ENCODE measurements at places on chromosomes 5 and 9.
A peak's percentile ranks its signal among the peaks of the same experiment; 100 is the strongest.

GRCh38 chr5:58886315-58887207, 303.7 kb downstream of the RAB3C start:
- peak; percentile 7 for DNase-seq

DNA sequence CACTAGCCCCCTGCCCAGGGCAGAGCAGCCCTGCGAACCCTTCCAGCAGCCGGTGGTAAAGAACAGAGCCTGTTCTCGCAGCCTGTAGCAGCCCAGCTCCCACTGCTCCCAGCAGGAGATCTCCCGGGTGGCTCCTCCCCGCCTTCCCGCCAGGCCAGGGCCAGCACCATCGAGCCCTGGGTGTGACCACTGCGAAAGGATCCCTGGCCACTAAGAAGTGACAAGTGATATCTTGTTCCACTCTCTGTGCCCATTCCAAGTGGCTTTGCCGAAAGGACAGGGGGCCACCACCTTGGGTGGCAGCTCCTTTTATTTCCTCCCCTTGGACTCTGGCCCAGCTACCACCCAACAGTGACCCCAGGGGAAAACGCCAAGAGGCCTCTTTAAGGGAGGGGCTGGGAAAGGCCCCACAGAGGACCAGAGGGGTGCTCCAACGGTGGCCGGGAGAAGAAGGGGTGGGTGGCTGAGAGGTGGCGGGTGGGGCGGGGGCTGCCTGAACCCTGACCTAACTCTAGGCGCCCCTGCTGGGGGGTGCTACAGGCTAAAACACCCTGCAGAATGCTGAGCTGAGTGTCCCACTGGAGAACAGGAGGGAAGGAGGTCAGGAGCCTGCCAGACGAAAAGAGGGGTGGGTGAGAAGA, 1.6 kb downstream of the NACC2 start:
- no peak for DNase-seq

GRCh38 chr5:128904805-128905567, 60.3 kb upstream of the SLC27A6 start:
- DNase-seq: no peak

- DNase-seq: no peak
Observed at GRCh38 chr5:20360263-20360662, 372.3 kb upstream of the CDH18 start.

DNA sequence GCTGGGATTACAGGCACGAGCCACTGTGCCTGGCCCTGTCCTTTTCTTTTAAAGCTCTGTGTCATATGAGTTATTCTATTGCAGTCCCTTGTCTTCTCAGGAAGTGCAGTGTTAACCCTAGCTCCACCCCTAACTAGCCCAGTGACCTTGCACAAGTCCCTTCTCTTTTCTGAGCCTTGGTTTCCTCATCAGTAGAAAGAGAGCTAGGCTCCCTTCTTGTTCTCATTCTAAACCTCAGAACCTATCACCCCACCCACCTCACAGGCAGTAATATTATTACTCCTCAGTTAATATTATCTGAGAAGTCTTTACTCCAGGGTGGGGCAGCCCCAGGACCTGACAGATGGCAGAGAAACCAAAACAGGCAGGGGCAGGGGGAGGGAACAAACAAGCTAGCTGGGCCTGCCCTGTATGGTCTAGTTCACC, 7.2 kb downstream of the CYFIP2 start:
- no peak for DNase-seq

GRCh38 chr5:169920474-169920873, 59.8 kb downstream of the INSYN2B start:
- no peak for DNase-seq

DNA sequence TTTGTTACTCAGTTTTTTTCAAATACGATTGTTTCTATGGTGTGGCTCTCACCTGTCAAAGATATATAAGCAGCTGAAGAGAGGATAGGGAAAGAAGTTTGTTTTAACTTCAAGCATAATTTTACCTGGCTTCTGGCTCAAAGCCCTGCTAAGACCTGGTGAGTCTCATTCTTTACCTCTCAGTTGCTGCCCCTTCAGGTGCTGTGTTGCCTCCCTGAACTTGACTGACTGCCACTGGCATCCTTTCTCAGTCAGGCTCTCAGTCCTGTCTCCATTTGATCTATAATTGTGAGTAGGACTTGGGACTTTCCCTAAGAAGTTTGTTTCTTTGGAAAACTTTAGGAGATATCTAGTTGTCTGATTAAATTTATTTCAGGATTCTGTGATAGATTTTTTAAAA, 249.6 kb downstream of the IZUMO3 start:
- no peak for DNase-seq

GRCh38 chr9:99093492-99093791, 11.5 kb upstream of the TGFBR1 start:
- no peak for DNase-seq

GRCh38 chr5:150490754-150491153, 17.2 kb upstream of the NDST1 start:
- DNase-seq: no peak

DNA sequence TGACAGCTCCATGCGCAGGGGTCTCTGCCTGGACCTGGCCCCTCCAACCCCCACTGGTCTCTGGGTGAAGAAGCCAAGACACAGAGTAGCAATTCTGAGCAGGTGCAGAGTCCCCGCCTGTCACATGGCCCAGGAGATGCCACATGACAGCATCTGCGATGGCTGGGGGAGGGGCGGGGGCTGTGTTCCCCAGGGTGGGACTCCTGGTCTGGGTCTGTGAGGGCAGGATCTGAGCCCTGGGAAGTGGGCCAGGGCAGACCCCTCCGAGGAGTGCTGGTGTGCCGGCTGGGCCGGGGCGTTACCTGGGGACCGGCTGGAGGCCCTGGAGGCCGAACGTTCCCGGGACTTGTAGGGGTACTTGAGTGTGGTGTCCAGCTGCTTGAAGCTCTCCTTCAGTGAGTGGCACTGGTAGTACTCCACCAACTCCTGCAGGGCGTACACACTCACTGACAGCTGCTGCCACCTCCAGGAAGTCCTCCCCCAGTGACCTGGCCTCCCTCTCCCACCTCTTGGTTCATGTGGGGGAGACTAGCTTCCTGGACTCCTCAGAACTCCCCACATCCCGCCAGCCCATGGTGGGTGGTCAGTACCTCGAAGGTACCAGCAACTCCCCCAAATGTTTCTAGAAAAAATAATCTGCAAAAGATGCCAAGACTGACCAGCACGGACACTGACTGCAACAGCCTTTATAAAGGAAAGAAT, 32.1 kb upstream of the SARDH start:
- no peak for DNase-seq

GRCh38 chr5:13316176-13316575, 628.3 kb downstream of the DNAH5 start:
- no peak for DNase-seq

DNA sequence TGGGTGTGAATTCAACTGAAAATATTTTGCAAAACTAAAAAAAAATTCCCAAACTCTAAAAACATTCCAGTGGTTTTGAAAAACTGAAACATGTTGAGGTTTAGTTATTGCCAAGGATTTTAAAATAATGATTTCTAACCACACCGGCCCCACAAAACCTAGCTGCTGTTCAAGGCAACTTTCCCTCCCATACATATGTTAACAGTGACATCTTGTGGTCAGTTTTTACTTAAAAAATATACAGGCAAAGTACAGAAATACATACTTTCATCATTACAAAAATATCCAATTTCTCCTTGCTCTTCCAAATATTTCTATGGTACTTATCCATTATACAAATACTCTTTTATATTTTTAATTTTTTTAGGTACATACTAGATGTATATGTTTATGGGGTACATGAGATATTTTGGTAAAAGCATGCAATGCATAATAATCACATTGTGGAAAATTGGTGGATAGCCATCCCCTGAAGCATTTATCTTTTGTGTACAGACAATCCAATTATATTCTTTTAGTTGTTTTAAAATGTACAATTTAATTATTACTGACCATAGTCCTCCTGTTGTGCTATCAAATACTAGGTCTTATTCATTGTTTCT, 34.4 kb upstream of the MRPS30 start:
- no peak for DNase-seq

DNA sequence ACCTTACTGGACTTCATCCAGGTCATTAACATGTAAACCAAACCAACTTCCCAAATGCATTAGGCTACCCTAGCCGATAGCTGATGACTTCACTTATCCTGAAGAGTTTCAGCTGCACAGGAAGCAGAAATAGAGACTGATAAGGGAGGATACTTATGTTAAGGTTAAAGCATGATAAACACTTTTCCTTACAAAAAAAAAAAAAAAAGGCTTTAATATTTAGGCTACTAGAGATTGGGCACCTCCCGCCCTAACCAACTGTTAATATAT, 1.6 kb upstream of the MEF2C start:
- no peak for DNase-seq

GRCh38 chr9:90044710-90045151, 439.9 kb downstream of the GADD45G start:
- DNase-seq: no peak

DNA sequence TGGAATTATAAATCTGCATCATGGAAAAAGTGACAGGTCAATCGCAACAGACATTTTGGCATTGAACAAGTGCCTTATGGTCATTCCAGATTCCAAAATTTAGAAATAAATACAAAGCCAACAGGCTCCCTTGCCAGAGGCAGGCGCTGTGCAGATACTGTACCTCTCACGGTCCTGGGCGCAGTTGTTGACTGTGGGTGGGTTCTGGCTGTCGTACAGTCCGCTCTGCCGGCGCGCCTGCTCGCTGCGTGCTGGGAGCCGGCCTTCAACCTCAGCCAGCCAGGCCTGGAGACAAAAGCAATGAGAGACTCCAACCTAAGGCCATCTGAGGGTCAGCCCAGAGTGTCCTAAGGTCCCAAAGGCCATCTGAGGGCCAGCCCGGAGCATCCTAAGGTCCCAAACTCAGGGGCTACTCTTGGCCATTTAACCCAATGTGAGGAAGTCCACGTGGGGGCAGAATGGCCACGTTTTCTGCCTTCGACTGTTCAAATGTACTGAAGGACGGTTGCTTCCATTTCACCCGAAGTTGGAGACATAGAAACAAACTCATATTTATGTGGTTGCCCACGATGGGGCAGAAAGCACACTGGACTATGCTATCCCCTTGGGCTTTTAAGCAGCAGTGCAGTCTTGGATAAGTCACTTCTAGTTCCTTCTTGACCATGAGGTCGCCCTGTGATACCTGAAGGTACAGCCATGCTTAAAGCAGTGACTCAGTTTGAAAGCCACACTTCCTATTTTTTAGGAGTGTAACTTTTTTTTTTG, 65.2 kb downstream of the USP20 start:
- no peak for DNase-seq

GRCh38 chr5:10599862-10600284, 36.0 kb downstream of the ANKRD33B start:
- no peak for DNase-seq

DNA sequence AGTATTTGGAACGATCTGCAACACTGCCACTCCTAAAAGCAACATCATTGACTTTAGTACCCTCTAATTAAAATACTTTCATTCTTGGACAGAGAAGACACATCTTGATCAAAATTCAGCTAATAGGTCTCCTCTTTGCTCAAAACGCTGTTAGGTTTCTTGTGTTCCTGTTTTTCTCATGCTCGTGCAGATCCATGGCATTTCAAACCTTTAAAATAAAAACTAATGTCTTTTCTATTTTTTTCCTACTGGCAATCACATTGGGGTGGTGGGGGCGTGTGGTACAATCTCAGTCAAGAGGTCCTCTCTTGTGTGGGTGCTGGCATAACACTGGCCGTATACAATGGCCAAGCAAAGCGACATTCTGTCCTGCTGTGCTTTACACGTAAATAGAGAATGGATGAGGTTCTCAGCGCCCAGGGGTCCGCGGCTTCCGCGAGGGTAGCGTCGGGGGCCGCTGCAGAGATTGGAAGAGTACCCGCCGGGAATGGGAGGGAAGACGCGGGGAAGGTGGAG, 315 bp upstream of the GPR150 start:
- DNase-seq: no peak

DNA sequence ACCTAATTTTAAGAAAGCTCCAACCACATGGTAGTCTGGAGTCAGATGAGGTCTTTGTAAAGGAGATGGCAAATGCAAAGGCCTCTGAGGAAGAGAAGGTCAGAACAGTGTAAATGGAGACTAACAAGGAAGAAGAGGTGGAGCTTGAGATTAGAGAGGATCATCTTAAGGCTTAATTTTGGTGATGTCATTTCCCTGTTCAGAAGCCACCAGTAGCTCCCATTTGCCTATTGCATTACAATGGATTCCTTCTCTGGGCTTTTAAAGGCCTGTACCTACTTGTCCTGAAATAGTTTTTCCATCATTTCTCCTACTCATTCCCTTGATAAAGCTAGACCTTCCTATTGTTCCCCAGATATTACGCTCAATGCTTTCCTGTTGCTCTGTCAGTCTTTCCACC, 16.1 kb downstream of the PCSK5 start:
- no peak for DNase-seq

DNA sequence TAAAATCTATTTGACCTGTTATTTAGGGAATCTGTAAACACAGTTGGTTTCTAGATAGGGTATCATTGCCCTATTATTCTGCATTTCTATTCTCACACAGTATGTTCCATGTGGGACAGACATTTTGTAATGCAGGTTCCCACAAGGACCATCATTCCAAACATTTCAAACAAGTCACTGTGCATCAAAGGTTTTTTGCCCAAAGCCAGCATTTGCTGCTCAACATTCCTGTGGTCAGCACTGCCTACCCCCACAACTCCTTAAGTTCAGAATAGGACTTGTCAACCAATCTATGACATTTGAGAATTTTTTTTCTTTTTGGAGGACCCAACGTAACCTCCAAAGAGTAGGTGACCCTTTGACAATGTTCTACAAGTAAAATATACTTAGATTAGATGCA, 95.7 kb downstream of the LPAR1 start:
- DNase-seq: no peak

- no peak for DNase-seq
Observed at GRCh38 chr9:129983891-129984290, 59.1 kb downstream of the FNBP1 start.

DNA sequence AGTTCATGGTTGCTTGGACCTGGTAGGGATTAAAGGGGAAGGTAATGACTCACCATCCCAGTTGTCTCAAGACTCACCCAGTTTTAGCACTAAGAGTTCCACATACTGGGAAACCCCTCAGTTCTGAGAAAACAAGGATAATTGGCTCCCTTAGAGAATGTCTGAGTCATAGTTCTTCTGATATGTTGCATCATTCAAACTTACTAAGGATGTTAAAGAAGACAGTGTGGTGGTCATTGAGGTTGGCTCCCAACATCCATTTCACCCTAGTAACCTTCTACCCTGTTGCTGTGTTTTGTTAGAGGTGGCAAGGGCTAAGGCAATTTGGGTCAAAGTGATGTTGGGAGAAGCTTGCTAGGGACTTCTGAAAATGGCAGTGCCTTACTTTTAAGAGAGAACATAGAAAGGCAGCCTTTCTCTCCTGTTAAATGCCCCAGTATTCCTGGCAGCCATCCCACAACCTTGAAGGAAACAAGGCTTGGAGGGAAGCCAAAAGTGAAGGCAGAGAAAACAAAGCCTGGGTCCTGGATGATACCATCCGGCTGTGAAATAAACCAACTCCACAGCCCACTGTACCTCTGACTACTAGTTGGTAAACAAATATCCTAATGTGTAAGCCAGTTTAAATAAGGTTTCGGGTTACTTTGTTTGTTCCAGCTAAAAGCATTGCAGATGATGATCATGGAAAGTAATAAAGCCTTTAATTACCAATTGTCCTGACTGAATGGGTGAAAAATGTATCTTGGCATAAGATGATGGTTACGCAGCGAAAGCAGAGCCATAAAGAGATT, 80.4 kb upstream of the ADAMTSL1 start:
- no peak for DNase-seq

GRCh38 chr5:81601919-81602318, 149.0 kb downstream of the SSBP2 start:
- no peak for DNase-seq

GRCh38 chr9:108724122-108724521, 131.7 kb downstream of the ACTL7B start:
- DNase-seq: no peak
